ENCODE measurements at places on chromosomes 2 and 18.

GRCh38 chr2:14635391-14635871, 2.9 kb downstream of the LRATD1 start:
- DNase-seq, result no peak

DNA sequence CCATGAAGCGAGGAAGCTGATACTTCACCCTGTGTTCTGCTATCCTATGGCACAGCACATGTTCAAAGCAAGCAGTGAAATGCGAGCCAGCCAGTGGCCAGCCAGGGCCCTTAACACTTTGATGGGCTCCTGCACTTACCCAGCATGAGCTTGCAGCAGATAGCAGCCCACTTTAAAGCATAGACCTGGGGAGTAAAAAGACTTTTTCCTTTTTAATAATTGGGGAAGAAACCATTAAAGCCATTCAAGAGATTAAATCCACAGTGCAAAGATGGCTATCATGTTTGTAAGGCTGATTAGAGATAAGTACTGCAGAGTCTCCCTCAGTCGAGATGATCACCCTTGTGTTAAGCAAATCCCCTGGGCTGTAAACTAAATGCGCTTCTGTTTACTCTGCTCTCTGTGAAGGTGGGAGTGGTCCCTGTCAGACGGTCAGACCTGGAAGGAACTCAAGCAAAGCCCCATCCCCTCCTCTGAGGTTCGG, 15.7 kb downstream of the CCBE1 start:
- DNase-seq, result no peak

DNA sequence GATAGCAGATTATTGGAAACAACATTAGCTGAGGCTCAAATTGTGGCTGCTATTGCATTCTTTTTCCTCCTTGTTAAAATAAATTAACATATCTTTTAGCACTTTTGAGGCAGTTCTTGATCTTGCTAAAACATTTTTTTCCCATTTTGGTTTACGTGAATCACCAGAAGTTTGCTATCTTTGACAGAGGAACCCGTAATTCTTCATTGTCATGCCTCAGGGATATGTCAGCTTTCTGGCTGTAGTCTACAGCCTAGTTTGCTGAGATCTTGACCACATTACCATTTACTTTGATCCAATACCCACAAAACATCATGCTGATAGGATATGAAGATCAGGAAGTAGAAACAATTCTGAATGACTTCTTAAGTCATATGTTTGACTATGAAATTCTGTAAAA, 25.1 kb upstream of the FANCL start:
- DNase-seq, result no peak

- DNase-seq, result no peak
These were observed 435.0 kb downstream of the RNF144A start for GRCh38 chr2:7352191-7352590.

DNA sequence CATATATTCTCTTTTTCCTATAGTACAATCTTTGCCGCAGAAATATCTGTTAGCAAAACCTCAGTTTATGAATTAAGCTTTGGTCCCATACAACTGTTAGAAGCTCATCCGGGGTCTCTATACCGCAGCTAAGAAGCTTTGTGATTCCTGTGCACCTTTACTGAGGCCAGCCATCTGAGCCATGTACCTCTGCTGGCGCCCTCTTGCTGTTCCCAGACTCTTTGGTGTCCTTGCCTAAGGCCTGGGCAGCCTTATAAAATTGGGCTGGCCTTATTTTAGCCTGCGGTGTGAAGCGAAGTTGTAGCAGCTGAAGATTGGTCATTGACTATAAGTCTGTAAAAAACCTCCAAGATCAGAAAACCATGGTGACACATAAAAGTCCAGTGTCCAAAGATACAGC, 1135.1 kb upstream of the CHAC2 start:
- DNase-seq, result no peak
